ENCODE measurements at places on chromosomes 16 and 17.
A peak's percentile ranks its signal among the peaks of the same experiment; 100 is the strongest.

DNA sequence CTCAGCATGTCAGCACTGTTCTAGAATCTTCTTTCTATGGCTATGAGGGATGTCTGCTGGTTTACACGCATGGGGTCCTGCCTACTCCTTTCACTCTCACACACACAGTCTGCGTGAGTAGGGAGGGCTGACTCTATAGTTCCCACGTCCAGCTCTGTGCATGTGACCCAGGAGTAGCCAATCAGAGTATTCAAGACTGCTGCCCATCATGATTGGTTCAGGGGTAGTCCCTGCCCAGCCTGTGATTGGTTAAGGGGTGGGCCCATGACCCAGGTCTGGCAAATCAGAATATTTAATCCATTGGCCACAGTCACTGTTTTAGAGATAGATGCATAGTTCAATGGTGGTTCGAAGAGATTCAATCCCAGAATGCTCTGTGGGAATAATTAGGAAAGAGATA, 151.3 kb upstream of the IRX3 start:
- no peaks in the 10 kb centered on the region for H3K4me1 ChIP-seq
- H3K4me3 ChIP-seq, result no peak overlapping the region
- H3K27ac ChIP-seq, result no peak overlapping the region

DNA sequence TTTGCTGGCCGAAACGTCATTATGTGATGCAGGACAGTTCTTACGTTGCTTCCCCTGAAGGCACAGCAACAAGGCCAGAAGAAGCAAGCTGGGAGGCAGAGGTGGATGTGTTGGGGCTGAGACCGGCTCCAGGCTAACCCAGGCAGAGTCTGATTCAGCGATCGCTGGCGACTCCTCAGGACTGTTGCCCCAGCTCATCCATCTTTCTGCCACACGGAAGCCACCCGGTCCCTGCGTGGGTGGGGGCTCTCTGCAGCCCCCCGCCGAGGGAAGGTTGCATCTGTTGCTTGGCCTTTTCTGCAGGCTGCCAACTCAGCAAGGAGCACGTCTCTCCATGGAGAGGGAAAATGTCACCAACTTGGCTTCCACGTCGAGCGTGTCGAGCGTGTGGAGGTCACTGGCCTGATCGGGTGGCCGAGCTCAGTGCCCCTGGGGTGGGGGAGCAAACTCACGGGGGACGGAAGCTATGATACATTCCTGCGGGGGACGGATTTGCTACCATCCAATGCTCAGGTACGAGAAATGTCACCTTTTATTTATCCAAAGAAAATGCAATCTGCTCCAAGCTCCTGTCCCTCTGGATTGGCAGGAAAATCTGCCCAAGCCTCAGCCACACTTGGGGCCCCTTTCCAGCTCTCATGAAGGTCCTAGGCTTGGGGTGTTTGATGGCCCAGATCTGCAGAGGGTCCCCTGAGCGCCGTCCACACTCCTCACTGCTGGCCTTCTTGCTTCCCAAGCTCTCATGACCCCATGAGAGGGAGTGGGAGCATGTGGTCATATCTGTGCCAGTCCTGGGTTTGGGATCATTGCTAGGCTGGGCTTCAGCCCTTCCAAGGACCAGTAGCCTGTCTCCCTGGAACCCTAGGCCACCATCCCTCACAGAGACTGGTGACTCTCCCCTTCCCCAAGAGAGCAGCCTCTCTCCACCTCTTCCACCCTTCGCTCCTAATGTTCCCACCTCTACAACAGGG, 69.4 kb downstream of the RPH3AL start:
- H3K27ac ChIP-seq, result no peak overlapping the region
- H3K36me3 ChIP-seq, result no peaks in the 10 kb centered on the region
- peak; percentile 51 for DNase-seq

DNA sequence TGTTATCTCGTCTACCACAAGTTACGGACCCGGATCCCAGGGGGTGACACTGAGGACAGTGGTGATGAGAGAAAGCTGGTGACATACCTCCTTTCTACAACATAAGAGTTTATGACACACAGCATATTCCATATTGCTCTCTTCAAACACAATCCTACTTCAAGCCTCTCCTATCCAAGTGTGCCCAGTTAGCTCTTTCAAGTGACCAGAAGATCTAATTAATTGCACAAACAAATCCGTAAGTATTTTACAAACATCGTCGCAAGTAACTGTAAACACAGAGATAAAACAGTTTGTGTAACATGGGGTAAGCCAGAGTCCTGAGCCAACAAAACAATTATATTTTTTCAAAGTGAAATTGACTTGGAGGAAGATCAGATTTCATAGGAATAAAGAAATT, 235.0 kb downstream of the CHD9NB start:
- no peaks in the 10 kb centered on the region for H3K4me1 ChIP-seq
- no peaks in the 10 kb centered on the region for H3K36me3 ChIP-seq
- no peaks in the 10 kb centered on the region for H3K27me3 ChIP-seq
- no peak overlapping the region for H3K4me3 ChIP-seq
- H3K27ac ChIP-seq, result no peak overlapping the region
- no peak for DNase-seq

DNA sequence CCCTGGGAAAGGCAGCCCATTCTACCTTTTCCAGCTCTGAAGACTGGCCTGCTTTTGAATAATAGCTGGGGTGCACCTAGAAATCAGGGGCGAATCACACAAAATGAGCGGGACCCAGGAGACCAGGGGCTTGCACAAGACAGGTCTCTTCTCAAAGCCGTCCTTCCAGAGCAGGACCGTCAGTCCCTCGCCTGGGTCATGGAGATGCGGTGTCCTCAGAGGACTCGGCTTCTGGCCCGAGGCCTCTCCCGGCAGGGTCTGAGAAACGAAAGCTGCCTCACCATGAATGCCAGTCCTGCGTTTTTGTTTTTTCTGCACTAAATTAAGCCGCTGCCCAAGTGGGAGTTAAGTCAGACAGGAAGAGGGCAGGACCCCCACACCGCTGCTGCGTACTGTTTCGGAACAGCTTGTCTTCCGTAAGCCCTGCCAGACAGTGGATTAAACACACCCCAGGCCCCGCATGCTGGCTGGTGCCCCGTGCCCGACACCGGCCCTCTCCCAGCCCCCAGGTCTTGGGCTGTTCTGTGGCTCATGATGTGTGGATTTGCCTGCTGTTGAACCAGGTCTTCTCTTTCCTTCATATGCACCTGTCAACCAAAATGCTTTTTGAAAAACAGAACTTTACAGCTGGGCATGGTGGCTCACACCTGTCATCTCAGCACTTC, 142.1 kb upstream of the RPH3AL start:
- no peak overlapping the region for H3K4me3 ChIP-seq
- H3K27ac ChIP-seq, result no peak overlapping the region
- H3K36me3 ChIP-seq, result no peaks in the 10 kb centered on the region
- H3K4me1 ChIP-seq, result peaks cover 9% of the 10 kb centered on the region
- no peaks in the 10 kb centered on the region for H3K27me3 ChIP-seq

DNA sequence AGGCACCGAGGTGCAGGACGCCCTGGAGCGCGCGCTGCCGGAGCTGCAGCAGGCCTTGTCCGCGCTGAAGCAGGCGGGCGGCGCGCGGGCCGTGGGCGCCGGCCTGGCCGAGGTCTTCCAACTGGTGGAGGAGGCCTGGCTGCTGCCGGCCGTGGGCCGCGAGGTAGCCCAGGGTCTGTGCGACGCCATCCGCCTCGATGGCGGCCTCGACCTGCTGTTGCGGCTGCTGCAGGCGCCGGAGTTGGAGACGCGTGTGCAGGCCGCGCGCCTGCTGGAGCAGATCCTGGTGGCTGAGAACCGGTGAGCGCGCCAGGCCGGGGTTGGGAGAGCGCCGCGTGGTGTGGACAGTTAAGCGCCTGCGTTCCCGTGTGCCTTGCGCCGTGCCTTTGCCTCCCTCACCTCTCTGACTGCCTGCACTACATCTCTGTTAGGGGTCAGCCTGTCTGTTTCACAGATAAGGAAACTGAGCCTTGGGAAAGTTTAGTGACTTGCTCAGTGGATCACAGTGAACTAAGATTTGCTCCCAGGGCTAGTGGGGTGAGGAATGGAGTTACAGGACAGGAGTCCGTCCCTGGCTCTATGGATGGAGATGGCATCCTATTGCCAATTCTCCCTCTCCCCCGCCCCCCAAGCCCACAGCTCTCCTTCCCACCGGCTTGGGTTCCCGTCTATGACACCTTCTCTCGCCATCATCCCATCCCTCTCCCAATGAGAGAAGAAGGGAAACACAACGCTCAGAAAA, 880 bp downstream of the SARM1 start:
- peak overlapping the region; percentile 51 for H3K27ac ChIP-seq
- H3K4me1 ChIP-seq, result peaks cover 28% of the 10 kb centered on the region
- no peaks in the 10 kb centered on the region for H3K36me3 ChIP-seq
- H3K27me3 ChIP-seq, result no peaks in the 10 kb centered on the region
- DNase-seq, result peak; percentile 65
